ENCODE measurements at places on chromosomes 12 and 14.

GRCh38 chr14:100221533-100222223, 17.3 kb upstream of the YY1 start:
- peak; percentile 46 for DNase-seq

DNA sequence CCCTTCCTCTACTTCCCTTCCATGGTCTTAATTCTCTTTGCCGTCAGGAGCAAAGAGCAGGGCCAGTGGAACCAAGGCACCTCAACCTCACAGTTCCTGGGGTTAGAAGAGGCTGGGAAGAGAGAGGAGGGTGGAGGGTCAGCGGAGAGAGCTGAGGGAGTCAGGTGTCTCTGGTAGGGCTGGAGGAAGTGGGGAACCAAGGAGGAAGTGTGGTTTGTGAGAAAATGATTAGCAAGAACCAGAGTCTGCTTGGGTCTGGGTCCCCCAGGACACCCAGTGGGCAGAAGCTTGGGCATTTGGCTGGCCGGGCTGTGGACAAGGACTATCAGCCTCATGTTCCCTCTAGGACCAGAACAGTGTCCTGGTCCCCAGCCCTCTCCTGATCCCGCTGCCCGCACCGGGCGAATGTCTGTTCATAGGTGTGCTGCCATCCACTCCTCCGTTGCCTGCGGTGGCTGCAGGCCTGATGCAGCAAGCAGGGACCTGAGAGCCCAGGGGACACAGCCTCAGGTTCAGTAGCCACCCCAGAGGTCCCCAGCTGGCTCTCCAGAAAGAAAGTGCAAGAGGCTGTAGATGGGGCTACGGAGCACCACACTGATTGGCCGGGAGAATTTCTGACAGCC, 2.3 kb downstream of the HOXC12 start:
- DNase-seq = no peak

DNA sequence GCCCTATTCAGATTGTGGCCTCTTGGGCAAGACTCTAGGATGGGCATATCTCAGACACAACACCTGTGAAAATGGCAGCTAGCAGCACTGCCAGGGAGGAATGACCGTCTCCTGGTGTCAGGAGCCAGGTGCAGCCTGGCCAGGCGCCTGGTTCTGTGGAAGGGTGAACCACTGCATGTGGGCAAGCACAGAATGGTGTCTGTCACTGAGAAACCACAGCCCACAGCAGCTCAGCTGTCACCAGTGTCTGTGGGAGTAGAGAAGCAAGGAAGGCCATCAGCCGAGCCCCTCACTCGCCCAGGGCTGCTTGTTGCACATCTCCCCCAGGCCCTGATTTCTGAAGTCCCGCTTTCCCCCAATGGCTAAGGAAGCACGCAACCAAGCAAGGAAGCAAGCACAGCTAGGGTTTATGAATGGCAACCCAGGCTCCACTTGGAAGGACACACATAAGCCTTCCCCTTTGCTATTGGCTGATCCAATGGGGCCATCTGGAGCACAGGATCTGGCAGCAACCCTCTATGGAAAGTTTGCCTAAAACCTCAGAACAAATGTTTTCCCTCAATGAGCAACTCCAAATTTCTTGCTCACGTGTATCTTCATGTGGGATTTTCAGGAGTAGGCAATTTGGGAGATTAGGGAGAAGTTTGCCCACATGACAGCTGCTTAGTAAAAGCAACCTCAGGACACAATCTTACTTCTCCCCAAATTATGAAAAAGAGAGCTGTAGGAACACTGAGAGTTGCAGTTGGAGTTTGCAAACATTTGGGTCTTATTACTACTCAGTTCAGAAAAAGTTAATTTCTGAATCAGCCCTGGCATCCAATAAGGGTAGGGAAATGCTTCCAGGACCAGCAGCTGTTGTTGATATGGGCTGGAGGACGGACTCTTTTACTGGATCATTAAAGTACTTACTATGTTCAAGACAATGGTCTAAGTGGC, 44.7 kb downstream of the GPHB5 start:
- no peak for DNase-seq

DNA sequence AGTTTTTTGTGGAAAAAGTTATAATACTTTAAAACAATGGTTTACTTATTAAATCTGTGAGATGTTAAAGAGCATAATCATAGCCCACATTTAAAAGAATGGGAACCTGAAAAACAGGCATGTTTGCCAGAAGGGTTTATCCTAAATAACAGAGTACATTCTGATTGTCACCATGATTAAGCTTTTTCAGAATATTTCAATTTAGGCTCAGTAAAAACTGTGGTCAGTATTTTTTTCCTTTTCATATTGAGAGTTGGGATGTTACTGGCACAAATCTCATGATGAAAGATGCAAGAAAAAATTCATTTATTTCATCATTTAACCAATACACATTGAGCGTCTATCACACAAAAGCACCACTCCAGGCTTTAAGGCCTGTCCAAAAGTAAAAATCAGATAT, 18.6 kb downstream of the EPS8 start:
- DNase-seq = no peak

DNA sequence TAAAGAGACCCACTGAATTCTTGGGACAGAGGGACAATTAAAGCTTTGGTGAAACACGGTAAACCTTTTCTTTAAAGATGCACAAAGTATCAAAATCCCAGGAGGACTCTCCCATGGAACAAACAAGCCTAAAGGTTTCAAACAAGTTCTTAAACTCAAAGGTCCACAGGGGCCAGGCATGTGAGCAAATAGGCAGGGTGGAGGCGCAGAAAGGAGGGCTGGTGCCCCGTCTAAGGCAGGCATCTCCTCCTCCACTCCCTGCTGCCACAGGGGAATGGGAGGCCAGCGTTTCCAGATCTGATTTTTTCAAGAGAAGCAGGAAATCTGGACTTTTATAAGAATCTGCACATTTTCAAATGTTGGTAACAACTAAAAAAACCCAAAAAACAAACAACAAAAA, 7.6 kb downstream of the RPS6KL1 start:
- no peak for DNase-seq

DNA sequence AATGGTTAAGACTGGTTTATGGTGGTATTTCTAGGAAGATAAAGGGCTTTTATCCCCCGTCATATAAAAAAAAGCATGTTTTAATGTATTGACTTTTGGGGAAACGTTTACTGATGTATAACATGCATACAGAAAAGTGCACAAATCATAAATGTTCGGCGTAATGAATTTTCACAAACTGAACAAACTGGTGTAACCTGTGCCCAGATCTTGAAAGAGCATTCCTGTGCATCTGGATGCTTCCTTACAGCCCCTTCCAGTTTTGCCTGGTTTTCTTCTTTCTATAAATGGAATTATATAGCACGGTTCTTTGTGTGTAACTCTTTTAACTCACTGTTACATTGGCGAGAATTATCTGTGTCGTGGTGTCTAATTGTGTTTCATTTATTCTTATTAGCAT, 693.8 kb upstream of the TBX3 start:
- no peak for DNase-seq

DNA sequence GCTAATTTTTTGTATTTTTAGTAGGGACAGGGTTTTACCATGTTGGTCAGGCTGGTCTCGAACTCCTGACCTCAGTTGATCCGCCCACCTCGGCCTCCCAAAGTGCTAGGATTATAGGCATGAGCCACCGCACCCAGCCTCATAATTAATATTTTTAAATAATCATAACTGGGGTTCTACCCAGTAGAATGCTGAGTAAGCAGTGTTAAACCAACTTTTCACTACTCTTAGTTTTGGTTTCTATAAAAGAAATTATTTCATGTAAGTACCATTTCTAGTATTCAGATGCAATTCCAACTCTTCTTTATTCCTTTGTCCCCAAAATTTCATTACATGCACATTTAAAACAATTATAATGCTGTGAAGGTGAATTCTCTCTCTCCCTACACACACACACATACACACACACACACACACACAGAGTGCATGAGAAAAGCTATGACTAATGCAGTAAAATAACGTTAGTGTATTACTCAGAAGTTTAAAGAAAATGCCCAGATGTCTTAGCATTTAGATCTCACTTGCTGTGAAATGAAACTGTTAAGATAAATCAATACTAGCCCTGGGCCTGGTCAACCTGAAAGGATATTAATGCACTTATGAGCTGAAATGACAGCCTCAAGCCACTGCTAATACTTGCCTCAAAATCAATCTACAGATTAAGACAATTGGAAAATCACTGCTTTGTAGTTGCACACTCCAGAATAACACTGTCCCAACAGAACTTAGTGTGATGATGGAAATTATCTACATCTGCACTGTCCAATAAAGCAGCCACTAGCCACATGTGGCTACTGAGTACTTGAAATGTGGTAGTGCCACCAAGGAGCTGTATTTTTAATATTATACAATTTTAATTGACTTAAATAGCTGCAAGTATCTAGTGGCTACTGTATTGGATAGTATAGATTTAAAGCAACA, 36.0 kb downstream of the PTPN21 start:
- no peak for DNase-seq

DNA sequence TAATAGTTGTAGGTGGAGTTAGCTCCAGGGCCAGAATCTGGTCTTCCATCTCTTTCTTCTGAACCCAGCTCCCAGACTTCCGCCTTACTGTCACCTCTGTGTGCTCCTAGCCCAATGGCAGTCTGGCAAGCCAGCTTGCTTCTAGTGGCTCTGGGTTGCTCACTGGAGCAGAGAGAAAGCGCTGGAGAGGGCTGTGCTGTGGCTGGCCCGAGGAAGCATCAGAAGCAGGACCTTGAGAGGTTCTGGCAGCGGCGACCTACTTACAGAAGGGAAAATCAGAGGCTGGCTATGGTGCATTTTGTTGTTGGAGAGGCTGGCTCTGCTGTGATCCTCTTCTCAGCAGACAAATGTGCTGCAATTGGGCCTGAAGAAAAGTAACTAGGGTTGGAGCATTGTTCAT, 28.6 kb downstream of the KCNA5 start:
- no peak for DNase-seq

DNA sequence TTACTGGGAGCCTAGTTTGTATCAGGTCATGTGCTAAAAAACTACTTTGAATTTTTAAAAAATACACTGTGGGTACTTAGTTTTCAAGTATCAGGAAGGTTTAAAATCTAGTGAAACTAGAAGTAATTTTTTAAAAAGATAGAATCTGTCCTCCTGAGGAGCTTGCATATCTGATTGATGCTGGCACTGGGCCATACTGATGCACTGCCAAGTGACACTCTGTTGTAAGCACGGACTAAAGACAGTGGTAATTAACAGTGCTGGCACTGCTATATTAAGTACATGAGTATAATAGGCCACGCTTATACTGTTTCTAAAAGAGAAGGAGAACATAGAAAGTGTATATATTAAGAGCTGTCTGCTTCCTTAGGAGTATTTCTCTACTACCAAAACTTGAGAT, 10.0 kb upstream of the TBC1D30 start:
- no peak for DNase-seq

GRCh38 chr14:102793531-102794328, 16.5 kb downstream of the TRAF3 start:
- no peak for DNase-seq

DNA sequence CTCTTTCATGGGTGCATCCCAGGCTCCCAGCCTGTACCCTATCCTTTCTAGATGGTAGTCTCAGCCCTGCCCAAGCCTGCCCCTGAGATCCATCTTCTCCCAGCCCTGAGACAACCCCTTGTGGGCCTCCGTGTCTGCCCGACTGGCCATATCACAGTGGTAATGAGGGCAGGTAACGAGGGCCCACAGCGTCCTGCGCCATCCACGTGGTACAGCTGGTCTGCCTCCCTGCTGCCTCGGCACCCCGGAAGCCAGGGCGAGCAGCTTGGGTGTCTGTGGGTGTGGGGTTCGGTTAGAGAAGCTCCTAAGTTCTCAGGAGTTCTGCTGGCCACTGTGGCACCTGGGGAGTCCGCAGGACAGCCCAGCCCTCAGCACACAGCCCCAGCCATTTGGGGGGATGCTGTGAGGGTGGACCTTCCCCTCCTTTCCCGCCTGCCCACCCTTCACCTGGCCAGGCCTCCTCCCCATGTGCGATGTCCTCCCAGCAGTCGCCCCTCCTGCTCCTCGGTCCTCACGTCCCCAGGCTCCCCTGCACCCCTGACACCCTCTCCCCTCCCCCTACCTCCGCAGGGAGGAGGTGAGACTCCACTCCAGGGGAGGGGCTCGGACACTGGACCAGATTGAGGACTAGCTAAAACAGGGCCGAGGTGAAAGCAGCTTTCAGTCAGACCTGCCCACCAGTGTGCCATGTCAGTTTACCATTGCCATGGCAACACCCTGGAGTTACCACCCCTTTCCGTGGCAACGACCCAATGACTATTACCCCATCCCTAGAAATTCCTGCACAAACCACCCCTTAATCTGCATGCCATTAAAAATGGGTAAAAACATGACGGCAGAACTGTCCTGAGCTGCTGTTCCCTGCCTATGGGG, 69.0 kb downstream of the KIF26A start:
- DNase-seq = no peak

DNA sequence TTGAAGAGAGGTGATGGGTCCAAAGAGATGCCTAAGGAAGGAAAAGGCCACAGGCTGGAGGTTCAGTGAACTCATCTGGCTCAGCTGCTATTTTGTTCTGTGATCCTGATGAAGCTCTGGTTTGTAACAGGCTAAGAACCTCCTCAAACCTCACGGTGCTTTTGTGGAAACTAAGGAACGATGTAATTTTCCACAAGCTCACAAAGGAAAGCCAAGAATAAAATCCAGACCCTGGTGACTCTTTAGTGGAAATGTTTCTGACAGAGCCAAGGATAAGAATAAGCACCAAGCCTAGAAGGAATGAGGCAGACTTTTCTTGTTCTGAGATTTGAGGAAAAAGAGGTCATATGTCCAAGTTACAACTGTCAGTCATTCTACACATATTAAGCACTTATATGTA, 93.6 kb downstream of the SLC24A4 start:
- no peak for DNase-seq

- peak; percentile 46 for DNase-seq
Measured at GRCh38 chr14:76924371-76925096, 98.3 kb downstream of the LRRC74A start.

- no peak for DNase-seq
Measured at GRCh38 chr12:113416091-113416754, 6.0 kb upstream of the SDSL start.

- DNase-seq = no peak
Measured at GRCh38 chr14:38079268-38079667, 128.4 kb upstream of the SSTR1 start.

Measured in T-cell (primary cell).